ENCODE measurements at places on chromosomes 2 and 18. TPM values are rescaled to one million over a fixed set of nuclear protein-coding genes. Genes with fewer than 3 reads are reported as not detected.

Gene CDH7
- 2.3 TPM for total RNA-seq

Gene ATG4B
- total RNA-seq: 122 TPM

Gene ABCG5
- total RNA-seq: not detected

Gene MAL
- not detected for total RNA-seq

Gene FAM228A
- not detected for total RNA-seq

Gene PROC
- not detected for total RNA-seq

Gene TWIST2
- not detected for total RNA-seq

Measured in A673 (cell line).